ENCODE measurements at places on chromosomes 13 and 19.

DNA sequence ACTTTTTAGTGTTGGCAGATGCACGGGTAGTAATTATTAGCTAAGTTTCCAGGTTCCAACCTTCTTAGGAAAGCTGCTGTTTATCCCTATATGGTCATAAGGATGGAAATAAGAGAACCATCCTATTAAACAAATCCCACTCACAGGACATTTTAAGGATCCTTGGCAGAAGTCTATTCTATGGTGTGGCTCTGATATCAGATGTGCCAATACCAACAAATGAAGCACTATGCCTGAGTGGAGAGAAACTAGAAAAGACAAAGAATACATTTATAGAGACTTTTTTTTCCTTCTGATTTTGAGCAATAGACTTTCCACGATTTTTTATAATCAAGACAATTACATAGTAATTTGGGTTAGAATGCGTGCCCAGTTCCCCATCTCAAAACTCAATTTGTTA, 12.6 kb downstream of the PCDH17 start:
- no peak for DNase-seq

GRCh38 chr13:73981595-73981994, 152.6 kb downstream of the KLF12 start:
- no peak for DNase-seq

DNA sequence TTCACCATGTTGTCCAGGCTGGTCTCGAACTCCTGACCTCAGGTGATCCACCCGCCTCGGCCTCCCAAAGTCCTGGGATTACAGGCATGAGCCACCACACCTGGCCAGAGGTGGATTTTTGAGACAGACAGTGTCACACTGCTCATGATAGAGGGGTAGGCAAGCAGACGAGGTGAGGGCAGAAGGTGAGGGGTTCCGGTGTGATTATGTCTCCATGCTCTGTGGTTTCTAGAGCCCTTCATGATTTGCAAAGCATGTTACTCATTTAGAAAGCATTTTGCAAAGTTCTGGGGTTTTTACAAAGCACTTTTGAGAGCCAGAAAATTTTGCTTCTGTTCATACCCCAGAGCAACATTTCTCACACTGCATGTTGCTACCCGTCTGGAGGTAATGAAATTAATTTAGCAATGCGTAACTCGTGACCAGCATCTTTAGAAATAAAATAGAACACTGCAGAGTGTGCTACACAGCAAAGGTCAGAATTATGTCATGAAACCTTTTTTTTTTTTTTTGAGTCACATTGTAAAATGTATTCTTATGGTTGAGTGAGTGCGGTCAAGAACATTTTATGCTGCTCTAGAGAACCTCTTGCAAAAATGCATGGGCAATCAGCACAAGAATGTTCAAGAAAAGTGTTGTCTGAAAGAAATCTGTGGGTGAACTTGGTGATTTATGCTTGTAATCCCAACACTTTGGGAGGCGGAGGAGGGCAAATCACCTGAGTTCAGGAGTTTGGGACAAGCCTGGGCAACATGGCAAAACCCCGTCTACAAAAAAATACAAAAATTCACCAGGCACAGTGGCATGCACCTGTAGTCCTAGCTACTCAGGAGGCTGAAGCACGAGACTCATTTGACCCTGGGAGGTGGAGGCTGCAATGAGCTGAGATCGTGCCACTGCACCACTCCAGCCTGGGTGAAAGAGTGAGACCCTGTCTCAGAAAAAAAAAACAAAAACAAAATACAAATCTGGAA, 58.0 kb downstream of the MAP4K1 start:
- no peak for DNase-seq

DNA sequence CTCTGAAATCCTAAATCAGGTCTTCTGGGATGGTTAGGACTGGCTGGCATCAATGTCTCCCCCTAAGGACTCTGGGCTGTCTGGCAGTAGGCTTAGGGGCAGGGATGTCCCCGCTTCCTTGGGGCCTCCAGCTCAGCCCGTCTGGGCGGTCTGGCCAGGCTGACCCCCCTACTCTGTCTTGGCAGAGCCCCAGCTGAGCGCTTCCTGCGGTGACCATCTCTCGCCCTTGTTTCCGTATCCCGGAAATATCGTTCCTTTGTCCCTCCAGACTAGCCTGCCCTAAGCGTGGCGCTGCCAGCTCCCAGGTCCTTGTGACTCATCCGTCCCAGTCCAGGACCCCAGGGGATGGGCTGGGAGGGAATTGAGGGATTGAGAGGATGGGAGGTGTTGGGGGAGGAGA, 11.3 kb downstream of the GTPBP3 start:
- no peak for DNase-seq

DNA sequence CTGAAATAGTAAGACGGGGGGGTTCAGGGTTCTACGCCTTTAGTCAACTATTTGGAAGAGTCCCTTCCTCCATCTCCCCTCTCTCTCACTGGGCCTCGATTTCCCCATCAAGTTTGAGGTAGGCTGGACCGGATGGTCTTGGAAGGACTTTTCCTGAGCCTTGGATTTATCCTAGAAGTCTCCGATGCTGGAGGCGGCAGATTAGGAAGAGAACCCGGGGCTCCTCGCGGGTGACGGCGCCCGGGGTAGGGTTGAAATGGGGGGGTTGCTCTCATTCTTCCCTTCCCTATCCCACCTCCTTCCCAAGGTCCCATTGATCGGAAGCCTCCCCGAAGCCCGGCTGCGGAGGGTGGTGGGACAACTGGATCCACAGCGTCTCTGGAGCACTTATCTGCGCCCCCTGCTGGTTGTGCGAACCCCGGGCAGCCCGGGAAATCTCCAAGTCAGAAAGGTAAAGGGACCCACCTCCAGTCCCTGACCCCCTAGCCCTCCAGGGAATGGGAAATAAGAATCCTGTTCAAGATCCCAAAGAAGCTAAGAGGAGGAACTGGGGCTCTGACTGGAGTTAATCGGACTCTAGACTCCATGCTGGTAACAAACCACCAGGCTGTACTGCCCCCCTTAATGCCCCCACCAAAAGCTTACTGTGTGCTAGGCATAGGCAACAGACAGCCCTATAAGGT, 781 bp downstream of the QPCTL start:
- DNase-seq, result peak; percentile 80

DNA sequence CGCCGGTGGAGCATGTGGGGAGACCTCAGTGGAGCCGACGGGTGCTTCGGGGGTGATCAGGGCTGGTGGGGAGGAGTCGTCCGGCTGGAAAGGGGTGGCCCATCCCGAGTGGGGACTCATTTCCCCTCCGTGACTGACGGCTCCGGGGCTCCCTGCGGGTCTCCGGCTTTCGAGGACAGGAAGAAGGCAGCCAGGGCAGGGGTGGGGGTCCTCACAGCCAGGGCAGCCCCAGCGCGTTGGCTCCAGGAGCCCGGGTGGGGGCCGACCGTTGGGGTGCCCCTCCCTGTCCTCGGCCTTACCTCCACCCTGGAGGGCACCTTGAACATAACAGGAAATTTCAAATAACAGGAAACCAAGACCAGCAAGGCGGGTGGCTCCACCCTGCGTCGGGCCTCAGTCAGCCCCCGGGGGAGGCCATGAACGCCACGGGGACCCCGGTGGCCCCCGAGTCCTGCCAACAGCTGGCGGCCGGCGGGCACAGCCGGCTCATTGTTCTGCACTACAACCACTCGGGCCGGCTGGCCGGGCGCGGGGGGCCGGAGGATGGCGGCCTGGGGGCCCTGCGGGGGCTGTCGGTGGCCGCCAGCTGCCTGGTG, at the start of gene S1PR4:
Gene S1PR4 (plus strand): TSS at position 393 of the 596 bp plus-strand sequence. CDS start 24 bp downstream, at position 417.
- DNase-seq, result no peak

- no peak for DNase-seq
Observed at GRCh38 chr13:32032759-32033158, 1.2 kb downstream of the FRY start.

DNA sequence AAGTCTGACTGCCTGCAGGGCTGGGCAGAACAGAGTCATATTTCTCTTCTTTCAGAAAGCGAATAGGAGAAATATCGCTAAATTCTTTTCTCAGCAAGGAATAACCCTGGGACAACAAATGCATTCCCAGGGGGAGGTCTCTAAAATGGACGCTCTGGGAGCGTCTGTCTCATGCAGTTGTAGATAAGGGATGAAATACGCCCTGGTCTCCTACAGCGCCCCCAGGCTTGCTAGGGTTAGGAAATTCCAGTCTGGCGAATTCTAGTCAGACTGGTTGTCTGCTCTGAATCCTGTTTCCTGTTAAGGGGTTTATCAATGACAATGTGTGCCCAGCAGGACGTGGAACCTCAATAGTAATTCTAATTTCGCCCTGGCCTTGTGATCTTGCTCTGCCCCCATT, 1214.1 kb downstream of the DIAPH3 start:
- no peak for DNase-seq

DNA sequence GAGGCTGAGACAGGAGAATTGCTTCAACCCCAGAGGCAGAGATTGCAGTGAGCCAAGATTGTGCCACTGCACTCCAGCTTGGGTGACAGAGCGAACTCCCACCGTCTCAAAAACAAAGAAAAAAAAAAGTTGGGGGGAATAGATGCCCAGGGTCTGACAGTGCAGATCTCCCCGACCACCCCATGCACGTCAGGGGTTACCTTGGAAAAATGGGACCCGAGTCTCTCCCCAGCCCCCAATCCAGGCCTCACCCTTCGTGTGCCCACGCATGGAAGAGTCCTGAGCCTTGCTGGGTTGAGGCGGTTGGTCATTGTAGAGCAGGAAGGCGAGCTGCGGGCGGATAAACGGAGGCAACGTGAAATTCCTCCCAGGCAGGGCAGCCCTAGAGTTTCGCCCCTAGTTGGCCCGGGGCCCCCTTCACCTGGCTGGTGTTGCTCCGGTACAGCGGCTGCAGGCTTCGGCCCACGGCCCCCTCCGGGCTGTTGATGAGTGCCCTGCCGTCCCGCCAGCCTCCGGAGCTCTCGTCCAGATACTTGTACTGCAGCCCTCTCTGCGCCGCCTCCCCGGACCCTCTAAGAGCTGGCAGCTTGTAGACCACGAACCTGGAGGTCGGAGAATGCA, 588 bp downstream of the DNASE2 start:
- no peak for DNase-seq

DNA sequence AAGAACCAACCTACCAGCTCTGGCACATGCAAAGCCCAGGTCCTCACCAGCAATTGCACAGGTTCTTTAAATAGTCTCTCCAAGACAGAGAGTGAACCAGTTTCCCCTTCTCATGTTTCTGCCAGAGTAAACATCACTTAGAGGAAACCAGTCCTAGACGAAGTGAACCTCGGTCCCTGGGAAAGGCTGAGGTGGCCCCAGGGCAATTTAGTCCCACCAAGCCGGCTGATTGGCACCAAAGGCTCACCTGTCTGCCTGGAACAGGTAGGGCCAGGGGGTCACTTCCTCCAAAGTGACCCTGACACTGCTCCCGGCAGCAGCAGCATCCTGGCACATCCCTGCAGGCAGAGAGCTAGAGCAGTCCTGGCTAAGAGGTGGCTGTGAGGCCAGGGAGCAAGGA, 122.9 kb upstream of the ZNF507 start:
- no peak for DNase-seq
